Chondrocyte (in vitro differentiated cells): ENCODE measurements at places on chromosomes 7 and 10.
A peak's percentile ranks its signal among the peaks of the same experiment; 100 is the strongest.

DNA sequence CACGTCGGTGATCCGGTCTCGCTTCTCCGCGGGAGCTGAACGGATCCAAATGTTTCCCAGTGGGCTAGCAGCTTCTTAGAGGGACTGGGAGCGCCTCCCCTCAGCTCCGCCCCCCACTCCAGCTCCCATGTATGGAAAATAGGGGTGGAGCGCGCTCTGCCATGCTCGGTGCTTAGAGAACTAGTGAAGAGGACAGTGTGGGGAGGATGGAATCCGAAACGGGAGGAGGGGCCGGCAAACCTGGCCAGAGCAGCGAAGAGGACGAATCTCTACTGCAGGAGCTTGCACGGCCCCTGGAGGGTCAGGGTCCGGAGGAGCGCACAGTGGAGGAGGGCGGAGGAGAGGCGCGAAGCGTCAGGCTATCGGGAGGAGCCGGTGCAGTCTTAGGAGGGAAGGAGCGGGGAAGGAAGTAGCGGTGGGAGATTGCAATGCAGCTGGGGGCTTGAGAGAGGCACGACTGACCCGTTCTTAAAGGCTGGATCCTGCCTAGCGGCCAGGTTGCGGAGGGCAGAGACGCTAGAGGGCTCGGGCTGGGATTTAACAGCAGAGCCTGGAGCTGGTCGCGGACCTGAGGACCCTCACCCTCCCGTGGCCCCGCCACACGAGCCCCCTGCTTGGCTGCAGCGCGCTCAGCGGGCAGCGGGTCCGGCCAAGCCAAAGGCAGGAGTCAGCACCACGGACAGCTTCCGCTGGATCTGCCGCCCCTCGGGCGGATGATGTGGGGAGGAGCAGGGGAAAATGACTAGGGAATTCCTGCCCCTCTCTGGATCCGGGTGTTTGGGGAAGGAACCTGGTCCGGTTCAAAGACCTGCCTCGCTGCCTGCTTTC is at the start of gene PRLHR:
PRLHR (minus strand) TSS at position 51 of the 828 bp plus-strand sequence. CDS start 404 bp downstream, outside the sequence.
- DNase-seq, result no peak

DNA sequence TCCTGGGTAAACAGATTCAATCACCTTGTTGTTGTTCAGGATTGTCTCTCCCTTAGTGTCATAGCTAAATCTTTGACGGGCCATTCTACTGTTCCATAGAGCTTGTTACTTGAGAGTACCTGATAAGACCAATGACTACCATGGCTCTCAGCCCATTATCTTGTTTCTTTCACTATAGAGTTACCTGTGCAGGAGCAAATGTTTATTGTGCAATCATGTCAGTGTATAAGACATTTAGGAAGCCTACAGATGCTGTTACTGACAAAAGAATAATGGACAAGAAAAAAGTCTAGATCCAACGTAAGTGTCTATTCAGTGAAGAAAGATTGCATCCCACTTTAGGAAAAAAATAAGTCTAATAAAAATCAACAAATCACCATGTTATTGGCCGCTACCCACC is 1041.7 kb upstream of the AUTS2 start:
- DNase-seq, result no peak

GRCh38 chr10:95518455-95519452 is 42.4 kb downstream of the SORBS1 start:
- no peak for DNase-seq

- DNase-seq, result no peak
Measured at GRCh38 chr10:59829601-59830000, 76.3 kb upstream of the MRLN start.

DNA sequence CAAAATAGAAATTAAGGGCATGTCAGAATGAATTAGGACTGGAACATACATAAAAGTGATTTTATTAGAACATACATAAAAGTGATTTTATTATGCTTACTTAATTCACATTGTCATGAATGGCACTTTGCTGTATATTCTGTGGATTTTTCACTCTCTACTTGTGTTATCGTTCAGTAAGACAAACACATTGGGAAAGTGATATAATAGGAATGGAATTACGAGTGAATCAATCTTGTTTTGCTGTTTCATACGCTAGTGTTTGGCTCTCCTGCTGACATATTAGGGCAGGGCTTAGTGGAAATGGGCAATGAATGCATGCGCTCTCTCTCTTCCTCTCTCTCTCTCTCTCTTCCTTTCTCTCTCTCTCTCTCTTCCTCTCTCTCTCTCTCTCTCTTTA is 561.1 kb downstream of the ACTR3B start:
- no peak for DNase-seq

GRCh38 chr10:59865101-59865500 is 41.3 kb downstream of the CCDC6 start:
- no peak for DNase-seq

DNA sequence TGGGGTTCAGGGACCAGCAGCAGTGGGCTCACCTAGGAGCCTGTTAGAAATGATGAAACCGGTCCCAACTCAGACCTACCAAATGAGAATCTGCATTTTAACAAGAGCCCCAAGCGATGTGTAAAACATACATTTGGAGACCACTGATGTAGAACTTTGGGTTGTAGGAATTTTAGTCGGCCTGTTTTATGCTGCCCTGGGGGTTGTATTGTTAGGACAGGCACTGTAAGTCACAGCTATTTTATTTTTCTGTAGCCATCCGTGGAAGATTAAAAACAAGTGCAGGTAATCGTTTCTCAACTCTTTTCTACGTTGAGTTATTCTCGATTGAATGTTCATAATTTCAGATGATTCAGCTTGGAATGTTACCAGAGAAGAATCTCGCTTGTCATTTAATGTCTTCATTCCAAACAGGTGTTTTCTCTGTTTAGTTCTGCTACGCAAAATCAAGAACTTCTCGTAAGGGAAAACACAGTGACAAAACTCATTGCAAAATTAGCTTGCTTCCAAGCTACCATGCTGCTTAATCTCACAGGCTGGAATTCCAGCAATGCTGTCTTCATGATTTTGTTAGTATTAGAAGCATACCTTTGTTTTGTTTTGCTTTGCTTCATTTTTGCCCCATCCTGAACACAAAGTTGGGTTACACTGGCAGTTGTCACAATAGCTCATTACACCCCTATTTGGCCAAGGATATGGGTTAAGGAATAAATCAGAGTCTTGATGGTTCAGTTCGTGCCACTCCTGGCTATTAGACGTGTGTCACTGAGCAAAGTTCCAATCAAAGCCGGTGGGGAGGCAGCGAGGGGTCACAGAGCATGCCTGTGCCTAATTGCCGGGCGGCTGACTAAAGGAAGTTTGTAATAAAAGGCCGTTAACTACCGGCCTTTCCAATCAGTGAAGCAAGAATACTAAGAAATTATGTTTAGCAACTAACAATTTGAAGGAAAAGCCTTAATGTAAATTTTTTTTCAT is 676.9 kb downstream of the GATA3 start:
- DNase-seq, result no peak

DNA sequence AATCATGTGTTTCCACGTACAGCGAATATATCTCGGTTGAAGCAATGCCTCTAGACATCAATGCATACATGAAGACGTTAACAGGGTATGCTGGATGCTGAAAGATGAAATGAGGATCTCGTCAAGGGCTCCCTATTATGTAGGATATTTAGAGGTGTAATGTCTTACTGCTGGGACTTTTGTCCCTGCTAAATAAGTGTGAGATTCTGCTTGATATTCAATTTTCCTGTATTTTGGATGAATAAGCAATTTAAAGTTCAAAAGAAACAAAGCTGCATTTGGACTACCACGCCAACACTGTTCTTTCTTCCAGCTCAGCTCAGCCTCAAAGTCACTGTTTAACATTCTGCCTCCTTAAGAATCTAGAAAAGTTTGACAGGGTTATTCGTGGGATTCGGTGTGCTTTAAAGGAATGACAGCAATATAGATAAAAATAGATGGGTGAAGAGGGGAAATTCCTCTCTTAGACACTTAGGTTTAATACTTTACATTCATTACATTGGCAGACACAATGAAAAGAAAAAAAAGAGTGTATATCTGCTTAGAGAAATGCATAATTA is 110.1 kb upstream of the RHEB start:
- DNase-seq, result no peak

DNA sequence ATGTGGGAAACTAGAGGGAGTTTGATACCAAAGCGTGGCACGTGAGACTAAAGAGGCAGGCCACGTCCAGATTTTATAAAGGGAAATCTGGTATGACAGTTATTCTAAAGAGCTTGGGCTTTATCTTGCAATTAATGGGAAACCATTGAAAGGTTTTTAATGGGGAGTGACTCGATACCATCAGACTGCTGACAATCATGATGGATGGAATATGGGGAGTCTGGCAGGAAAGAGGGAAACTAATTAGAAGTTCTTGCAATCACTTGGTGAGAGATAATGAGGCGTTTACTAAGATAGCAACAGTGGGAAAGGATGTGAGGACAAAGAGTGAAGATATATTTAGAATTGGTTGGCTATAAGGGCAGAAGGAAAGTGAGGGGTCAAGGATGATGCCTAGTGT is 94.0 kb downstream of the MBL2 start:
- DNase-seq, result no peak

GRCh38 chr10:79047875-79048638 is 20.7 kb upstream of the ZMIZ1 start:
- peak; percentile 62 for DNase-seq

DNA sequence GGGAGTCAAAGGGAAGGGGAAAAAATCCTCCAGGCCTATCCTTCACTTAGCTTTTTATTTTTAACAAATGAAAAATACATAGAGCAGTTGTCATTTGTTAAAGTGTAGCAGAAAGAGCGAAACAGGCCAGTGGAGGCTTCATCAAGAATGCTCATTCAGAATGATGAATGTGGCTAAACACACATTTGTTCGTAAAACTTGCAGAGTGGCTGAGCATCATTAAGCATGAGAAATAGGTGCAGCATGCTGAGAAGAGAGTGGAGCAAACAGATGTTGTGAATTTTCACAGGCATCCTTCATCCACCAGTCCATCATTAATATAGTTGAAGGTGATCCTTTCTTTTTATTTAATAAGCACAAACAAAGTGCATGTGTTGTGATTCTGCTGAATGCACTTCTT is 407.6 kb downstream of the LRMDA start:
- DNase-seq, result no peak

- no peak for DNase-seq
Measured at GRCh38 chr10:100890141-100890672, 22.6 kb upstream of the SLF2 start.

DNA sequence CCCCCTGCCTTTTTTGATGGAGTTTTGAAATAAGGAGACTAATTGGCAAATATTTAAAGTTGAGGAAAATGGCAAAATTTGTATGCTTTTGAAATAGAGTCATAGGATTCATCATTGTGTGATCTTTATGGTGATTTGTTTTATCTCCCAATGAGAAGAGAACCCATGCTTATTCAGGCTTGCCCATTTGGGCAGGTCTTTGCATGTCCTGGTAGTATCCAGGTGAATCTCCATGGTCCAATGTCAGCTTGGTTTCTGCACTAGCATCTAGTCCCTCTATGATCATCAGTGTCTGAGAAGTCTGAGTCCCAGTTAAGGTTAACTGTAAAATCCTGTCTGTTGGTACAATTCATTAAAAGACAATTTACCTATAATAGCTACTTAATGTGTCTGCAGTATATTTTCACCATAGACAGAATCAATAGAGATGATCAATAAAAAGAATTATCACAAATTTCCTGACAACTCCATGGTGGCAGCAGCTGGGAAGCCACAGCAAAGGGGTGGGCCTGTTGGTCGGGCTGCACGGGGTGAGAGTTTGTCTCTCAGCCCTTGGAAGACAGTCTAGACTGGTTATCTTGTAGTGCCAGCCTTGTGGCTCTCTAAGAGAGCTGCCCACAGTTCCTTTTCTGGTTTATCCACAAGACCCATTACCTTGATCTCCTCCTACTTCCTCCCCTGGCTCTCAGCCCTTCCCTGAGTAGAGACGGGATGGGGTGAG is 22.2 kb upstream of the BMPER start:
- DNase-seq, result no peak

GRCh38 chr7:120089968-120090367 is 183.0 kb upstream of the KCND2 start:
- no peak for DNase-seq

DNA sequence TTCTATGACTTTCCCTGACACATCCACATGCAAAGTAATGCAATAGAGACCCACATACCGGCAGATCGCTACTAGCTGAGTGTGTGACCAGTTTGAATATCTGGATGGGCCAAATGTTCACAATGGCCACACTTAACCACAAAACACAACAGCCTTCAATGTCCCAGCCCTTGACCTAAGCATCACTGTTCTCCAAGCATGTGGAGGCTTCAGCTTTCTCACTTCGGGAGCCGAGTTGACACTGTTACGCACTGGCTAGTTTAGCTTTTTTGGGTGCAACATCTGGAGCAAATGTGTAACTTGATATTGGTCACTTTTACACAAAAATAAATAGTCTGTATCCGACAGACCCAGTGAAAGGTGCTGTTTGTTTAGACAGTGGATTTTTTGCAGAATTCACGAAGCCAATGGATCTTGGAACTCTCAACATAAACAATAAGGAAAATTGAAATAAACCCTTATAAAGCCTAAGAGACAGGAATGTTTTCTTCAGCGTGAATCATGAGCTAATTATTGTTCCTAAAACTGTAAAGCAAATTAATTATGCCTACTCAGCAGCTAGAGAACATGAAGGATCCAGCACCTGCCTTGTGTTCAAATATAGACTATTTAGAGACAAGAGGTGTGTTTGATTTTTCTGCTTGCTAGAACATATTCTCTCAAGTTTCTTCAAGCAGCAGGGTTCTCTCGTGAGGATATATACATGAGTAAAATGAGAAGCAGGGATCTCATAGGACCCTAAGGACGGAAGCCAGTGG is 117.6 kb upstream of the JCAD start:
- DNase-seq, result no peak

- no peak for DNase-seq
Measured at GRCh38 chr7:27603813-27604212, 58.9 kb downstream of the HIBADH start.

GRCh38 chr7:105759670-105760550 is 116.5 kb downstream of the ATXN7L1 start:
- DNase-seq, result no peak

DNA sequence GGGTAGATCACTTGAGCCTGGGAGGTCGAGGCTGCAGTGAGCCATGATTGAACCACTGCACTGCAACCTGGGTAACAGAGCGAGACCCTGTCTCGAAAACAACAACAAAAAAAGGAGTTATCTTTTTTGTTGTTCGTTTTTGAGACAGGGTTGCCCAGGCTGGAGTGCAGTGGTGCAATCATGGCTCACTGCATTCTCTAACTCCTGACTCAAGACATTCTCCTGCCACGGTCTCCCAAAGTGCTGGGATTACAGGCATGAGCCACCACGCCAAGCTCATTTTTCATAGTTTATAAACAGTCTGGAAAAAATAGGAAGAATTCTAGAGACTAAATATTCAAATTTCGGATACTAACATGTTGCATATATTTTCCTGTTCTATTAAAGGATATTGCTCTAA is 29.4 kb downstream of the SFXN4 start:
- DNase-seq, result peak; percentile 4

GRCh38 chr10:21110358-21110757 is 213.2 kb upstream of the NEBL start:
- no peak for DNase-seq

DNA sequence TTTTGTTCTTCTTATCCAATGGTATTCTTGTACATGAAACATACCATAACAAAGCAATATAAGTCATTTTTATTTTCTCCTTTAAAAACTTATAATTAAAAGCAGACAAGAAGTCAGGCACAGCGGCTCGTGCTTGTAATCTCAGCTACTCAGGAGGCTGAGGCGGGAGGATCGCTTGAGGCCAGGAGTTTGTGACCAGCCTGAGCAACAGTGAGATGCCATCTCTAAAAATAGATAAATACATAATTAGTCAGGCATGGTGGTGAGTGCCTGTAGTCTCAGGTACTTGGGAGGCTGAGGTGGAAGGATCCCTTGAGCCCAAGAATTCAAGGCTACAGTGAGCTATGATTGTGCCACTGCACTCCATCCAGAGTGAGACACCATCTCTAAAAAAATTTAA is 195.1 kb upstream of the FZD1 start:
- no peak for DNase-seq

GRCh38 chr10:128169811-128170379 is 43.7 kb upstream of the MKI67 start:
- DNase-seq, result no peak
